A673 (cell line): ENCODE measurements at places on chromosomes 2 and 18.

DNA sequence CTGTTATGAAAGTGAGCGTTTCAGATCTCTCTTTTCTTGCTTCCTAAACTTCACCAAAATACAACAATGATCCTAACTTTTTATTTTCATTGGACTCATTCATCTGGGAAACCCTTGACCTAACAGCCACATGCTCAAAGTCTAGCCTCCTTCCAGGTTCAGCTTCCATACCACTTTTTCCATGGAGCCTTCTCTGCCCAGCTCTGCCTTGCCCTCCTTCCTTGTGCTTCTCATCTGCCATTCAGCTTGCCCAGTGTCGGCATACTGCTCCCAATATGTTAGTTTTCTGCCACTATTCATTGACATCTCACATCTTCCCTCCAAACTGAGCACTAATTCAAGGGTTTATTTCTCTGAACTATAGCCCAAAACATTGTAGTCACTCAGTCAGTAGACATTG, 214.7 kb downstream of the RAD51AP2 start:
- H3K27me3 ChIP-seq: no peaks in the 10 kb centered on the region
- no peak overlapping the region for H3K4me3 ChIP-seq
- H3K27ac ChIP-seq: no peak overlapping the region
- H3K4me1 ChIP-seq: no peaks in the 10 kb centered on the region

GRCh38 chr2:21267232-21267835, 143.6 kb downstream of the TDRD15 start:
- H3K27me3 ChIP-seq: peaks cover 35% of the 10 kb centered on the region
- no peaks in the 10 kb centered on the region for H3K36me3 ChIP-seq
- H3K4me1 ChIP-seq: no peaks in the 10 kb centered on the region
- no peak overlapping the region for H3K27ac ChIP-seq
- no peak for DNase-seq
- no peak overlapping the region for H3K4me3 ChIP-seq

DNA sequence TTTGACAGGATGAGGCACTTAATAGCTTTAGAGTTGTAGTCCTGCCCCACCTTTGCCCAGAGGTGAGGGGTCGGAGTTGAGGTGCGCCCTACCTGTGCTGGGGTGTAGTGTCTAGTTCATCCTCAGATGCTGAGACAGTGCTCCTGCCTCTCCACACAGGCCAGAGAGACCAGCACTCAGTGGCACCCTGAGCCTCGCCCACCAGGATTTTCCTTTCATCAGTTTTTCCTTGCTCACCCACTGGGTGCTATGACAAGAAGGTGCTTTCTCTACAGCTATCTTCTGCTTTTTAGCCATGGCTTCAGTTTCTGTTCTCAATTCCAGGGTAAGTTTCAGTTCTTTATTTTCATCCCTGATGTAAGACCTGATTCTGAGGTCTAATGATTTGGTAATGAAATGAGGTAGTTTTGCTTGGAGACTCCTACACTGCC, 16.8 kb upstream of the TMEM131 start:
- no peaks in the 10 kb centered on the region for H3K36me3 ChIP-seq
- no peak for DNase-seq
- no peak overlapping the region for H3K27ac ChIP-seq
- no peak overlapping the region for H3K4me3 ChIP-seq

- H3K4me1 ChIP-seq: no peaks in the 10 kb centered on the region
- peak overlapping the region; percentile 34 for H3K4me3 ChIP-seq
- H3K36me3 ChIP-seq: no peaks in the 10 kb centered on the region
- DNase-seq: no peak
- no peak overlapping the region for H3K27ac ChIP-seq
Measured at GRCh38 chr2:209772290-209772685, 656 bp downstream of the UNC80 start.

- H3K27ac ChIP-seq: no peak overlapping the region
- peak; percentile 17 for DNase-seq
- no peak overlapping the region for H3K4me3 ChIP-seq
- no peaks in the 10 kb centered on the region for H3K4me1 ChIP-seq
- H3K27me3 ChIP-seq: no peaks in the 10 kb centered on the region
Measured at GRCh38 chr2:147560810-147561535, 283.9 kb upstream of the ACVR2A start.

- H3K4me3 ChIP-seq: no peak overlapping the region
- H3K27ac ChIP-seq: no peak overlapping the region
- DNase-seq: no peak
- H3K36me3 ChIP-seq: no peaks in the 10 kb centered on the region
- no peaks in the 10 kb centered on the region for H3K27me3 ChIP-seq
- H3K4me1 ChIP-seq: no peaks in the 10 kb centered on the region
Measured at GRCh38 chr18:13317801-13318200, 99.2 kb downstream of the LDLRAD4 start.

- no peaks in the 10 kb centered on the region for H3K27me3 ChIP-seq
- DNase-seq: peak; percentile 33
- H3K4me3 ChIP-seq: no peak overlapping the region
- peaks cover 4% of the 10 kb centered on the region for H3K4me1 ChIP-seq
Measured at GRCh38 chr2:71933467-71934319, 214.0 kb downstream of the CYP26B1 start.

GRCh38 chr18:23066060-23066459, 69.2 kb upstream of the CABLES1 start:
- H3K27ac ChIP-seq: no peak overlapping the region
- H3K27me3 ChIP-seq: no peaks in the 10 kb centered on the region

- H3K4me3 ChIP-seq: no peak overlapping the region
- H3K4me1 ChIP-seq: no peaks in the 10 kb centered on the region
- no peak overlapping the region for H3K27ac ChIP-seq
- DNase-seq: no peak
- H3K36me3 ChIP-seq: no peaks in the 10 kb centered on the region
- no peaks in the 10 kb centered on the region for H3K27me3 ChIP-seq
Measured at GRCh38 chr2:100862081-100862480, 42.1 kb downstream of the NPAS2 start.

- no peak overlapping the region for H3K27ac ChIP-seq
- H3K4me1 ChIP-seq: no peaks in the 10 kb centered on the region
- no peaks in the 10 kb centered on the region for H3K27me3 ChIP-seq
- H3K4me3 ChIP-seq: no peak overlapping the region
- no peak for DNase-seq
- H3K36me3 ChIP-seq: no peaks in the 10 kb centered on the region
Measured at GRCh38 chr2:52936029-52936428, 831.6 kb upstream of the CHAC2 start.

DNA sequence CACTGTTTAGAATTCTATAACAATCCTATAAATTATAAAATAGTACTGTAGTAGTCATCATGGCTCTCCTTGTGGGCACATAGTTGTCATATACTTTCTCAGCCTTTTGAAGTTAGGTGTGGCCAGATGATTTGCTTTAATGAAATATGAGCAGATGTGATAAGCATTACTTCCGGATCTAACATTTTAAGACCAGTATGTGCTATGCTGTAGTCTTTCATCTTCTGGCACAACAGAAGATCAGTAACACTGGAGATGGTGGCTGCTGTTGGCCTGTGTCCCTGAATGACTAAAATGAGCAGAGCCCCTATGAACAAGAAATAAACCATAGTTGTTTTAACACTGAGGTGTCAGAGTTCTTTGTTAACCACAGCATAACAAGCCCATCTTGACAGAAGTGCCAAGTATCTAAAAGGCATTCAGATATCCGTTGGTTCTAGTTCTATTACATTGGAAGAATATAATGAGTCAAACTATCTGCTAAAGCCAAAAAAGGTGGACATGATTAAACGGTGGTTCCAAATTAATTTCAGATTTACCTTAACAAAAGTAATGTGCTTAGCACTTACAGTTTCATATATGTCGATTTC, 6.3 kb downstream of the MEX3C start:
- DNase-seq: no peak
- H3K4me3 ChIP-seq: no peak overlapping the region
- H3K4me1 ChIP-seq: peaks cover 29% of the 10 kb centered on the region
- no peak overlapping the region for H3K27ac ChIP-seq
- no peaks in the 10 kb centered on the region for H3K36me3 ChIP-seq

GRCh38 chr2:85921659-85922058, 32.9 kb upstream of the ST3GAL5 start:
- H3K36me3 ChIP-seq: no peaks in the 10 kb centered on the region
- peaks cover 4% of the 10 kb centered on the region for H3K4me1 ChIP-seq
- no peak overlapping the region for H3K27ac ChIP-seq

DNA sequence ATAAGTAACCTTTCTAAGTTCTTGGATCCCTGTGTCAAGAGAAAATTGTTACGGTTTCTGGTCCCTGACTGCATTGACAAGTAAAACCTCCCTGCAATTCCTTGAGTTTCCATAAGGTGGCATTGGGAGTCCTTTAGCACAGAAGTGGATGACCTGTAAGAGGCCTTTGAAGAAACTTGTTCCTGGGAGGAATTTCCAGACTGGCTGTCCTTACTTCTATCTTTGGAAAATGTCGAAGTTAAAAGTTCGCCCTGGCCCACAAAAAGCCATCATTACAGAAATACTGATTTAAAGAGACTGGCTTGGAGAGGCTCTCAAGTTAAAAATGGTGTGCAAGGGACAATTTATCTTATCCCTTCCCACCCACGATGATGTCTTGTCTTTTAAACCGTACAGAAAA, 218.4 kb downstream of the CDH20 start:
- no peaks in the 10 kb centered on the region for H3K27me3 ChIP-seq
- H3K4me1 ChIP-seq: peaks cover 3% of the 10 kb centered on the region
- peak; percentile 83 for DNase-seq
- H3K27ac ChIP-seq: no peak overlapping the region

GRCh38 chr2:240525802-240526201, 32.0 kb downstream of the ANKMY1 start:
- peaks cover 2% of the 10 kb centered on the region for H3K36me3 ChIP-seq
- no peak for DNase-seq
- H3K27ac ChIP-seq: no peak overlapping the region
- no peaks in the 10 kb centered on the region for H3K27me3 ChIP-seq
- H3K4me1 ChIP-seq: no peaks in the 10 kb centered on the region

DNA sequence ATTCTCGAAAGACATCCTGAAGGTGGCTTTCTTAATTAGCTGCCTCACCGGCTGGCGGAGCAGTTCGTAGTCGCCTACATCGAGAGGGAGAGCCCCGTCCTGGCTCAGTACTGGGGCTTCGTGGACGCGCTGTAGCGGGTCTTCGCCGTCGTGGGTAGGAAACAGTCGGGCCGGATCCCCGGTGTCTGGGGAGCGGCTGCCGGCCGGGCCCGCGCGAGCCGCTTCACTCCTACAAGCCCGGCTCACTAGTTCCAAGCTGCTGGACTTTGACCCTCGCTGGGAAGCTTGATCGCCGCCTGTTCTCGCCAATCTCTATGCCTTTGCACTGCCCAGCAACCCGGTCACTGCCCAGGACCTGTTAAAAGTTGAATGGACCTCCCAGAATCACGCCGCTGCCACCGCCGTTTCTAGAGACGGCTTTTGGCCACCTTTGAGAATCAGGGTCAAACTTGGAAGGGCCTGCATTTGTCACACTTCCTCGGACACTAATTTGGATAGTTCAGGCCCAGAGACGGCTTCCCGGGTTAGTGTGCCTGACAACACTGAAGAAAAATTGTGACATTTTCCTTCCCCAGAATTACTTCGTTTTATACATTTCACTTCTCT, 41.4 kb upstream of the AKAIN1 start:
- peaks cover 5% of the 10 kb centered on the region for H3K27me3 ChIP-seq
- H3K4me3 ChIP-seq: peak overlapping the region; percentile 70
- peak overlapping the region; percentile 100 for H3K27ac ChIP-seq
- peak; percentile 29 for DNase-seq
- H3K4me1 ChIP-seq: peaks cover 13% of the 10 kb centered on the region

GRCh38 chr2:1707771-1708418, 36.4 kb downstream of the PXDN start:
- no peaks in the 10 kb centered on the region for H3K27me3 ChIP-seq
- DNase-seq: peak; percentile 89
- H3K27ac ChIP-seq: peak overlapping the region; percentile 70
- peaks cover 40% of the 10 kb centered on the region for H3K4me1 ChIP-seq
- H3K36me3 ChIP-seq: no peaks in the 10 kb centered on the region

DNA sequence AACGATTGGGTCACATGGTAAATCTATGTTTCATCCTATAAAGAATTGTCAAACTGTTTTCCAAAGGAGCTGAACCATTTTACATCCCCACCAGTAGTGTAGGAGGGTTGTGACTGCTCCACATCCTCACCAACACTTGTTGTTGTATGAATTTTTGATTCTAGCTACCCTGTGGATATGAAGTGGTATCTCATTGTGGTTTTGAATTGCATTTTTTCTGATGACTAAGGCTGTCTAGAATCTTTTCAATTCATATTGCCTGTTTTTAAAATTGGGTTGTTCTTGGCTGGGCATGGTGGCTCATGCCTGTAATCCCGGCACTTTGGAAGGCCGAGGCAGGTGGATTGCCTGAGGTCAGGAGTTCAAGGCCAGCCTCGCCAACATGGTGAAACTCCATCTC, 44.5 kb downstream of the TXNL1 start:
- DNase-seq: no peak
- H3K27me3 ChIP-seq: no peaks in the 10 kb centered on the region

- no peak overlapping the region for H3K27ac ChIP-seq
- H3K36me3 ChIP-seq: no peaks in the 10 kb centered on the region
- no peaks in the 10 kb centered on the region for H3K27me3 ChIP-seq
- no peak overlapping the region for H3K4me3 ChIP-seq
Measured at GRCh38 chr2:12803607-12804006, 86.9 kb downstream of the TRIB2 start.

DNA sequence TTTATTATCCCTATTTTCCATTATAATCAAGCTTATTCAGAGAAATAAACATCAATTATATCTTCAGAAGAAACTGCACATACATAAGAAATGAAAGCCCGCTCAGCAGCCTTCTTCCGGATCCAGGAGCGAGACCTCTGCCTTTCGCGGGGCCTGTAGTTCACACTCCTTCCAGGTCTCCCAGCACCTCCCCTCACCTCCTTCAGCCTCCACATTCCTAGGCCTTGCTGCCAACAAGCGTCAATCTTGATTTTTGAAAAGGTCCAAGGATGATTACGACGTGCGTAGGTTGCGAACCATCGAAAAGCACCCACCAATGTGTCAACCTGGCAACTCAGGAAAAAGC, 355 bp upstream of the KIDINS220 start:
- peak overlapping the region; percentile 98 for H3K4me3 ChIP-seq
- no peak for DNase-seq
- H3K27me3 ChIP-seq: no peaks in the 10 kb centered on the region
- H3K27ac ChIP-seq: no peak overlapping the region
- no peaks in the 10 kb centered on the region for H3K36me3 ChIP-seq

- no peaks in the 10 kb centered on the region for H3K4me1 ChIP-seq
- H3K36me3 ChIP-seq: no peaks in the 10 kb centered on the region
- no peaks in the 10 kb centered on the region for H3K27me3 ChIP-seq
- H3K27ac ChIP-seq: no peak overlapping the region
Measured at GRCh38 chr2:74053959-74054715, 69.4 kb downstream of the TET3 start.

DNA sequence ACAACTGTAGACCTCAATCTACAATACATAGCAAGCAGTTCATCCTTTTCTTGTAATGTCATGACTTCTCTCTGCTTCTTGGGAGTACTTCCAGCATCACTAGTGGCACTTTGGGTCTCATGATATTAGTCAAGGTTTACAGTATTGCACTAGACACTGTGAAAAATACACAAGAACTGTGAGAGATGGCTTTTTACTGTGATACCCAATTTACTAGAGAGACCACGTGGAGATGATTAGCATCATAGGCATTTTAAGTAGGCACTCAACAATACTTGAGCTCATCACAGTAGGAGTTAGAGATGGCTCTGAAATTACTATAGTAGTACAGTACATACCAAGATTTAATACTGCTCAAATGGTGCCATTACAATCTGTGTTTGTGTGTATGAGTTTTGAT, 112.8 kb upstream of the EML6 start:
- DNase-seq: peak; percentile 60
- H3K4me3 ChIP-seq: no peak overlapping the region
- no peak overlapping the region for H3K27ac ChIP-seq
- H3K36me3 ChIP-seq: no peaks in the 10 kb centered on the region
- H3K27me3 ChIP-seq: no peaks in the 10 kb centered on the region
- peaks cover 26% of the 10 kb centered on the region for H3K4me1 ChIP-seq
